ENCODE measurements at places on chromosomes 4 and X.
A peak's percentile ranks its signal among the peaks of the same experiment; 100 is the strongest.

DNA sequence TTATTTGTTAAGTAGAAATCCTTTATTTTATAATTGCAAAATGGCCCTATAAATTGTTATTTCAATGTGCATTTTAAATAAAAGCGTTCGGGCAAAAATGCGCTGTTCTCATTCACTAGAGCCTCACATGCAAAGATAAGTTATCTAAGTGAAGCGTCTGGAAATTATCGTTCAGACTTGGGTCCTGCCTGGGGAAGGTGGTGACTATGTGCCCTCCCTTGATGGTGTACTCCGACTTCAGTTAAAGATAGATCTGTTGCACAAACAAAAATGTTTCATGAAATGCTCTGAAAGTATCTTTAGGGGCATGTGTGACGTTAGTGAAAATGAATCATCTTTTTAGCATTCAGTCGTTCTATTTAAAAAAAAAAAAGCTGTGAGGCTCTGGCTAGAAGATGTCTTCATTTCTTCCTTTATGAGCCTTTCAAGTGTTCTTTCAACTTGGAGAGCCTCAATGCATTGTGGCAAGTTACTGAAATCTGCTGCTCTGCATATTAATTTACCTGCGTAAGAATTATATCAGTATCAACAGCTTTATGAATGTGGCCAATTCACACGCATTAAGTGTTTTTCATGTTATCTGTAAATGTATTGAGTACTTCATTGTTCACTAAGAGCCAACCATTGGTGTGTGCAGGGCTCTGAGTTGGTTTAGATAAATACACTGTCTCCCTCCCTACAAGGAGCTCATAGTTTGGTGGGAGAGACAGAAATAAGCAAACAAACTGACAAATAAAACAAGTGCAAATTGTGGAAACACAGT, 83.0 kb downstream of the AFF1 start:
- peak; percentile 57 for DNase-seq

DNA sequence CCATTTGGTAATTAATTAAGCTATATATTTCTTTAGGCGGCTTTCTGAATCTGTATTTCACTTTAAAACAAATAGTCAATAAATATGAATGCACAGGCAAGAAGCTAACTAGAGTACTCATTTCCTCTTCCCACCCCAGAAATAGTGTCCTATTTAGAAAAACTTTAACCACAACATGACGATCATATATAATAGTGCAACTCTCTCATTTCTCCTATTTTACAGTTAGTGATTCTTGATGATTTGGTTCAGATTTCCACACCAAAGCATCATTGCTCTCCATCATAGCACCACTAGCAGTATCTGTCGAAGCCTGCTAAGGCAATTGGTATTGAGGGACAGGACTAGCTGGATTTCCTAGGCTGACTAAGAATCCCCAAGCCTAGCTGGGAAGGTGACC, 184.0 kb upstream of the GALNTL6 start:
- no peak for DNase-seq

DNA sequence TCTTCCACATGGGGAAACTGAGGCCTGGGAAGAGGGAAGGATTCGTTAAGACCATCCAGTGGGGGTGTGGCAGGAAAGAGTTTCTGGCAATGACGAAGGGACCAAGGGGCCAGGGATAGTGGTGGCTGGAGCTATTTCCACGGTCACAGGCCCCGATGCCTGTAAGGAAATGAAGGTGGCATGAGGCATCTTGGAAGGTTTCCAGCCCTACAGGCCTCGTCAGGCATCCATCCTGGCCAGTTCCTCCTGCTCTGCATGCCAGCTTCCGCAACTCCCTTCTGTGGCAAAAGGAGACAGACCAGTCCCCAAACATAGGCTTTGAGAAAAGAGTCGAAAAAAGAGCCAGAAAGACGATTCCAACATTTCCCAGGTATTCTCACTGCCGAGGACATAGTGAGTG, 9.2 kb upstream of the C4orf50 start:
- DNase-seq = no peak

- DNase-seq = no peak
Measured at GRCh38 chr4:125116431-125116830, 198.3 kb upstream of the FAT4 start.

DNA sequence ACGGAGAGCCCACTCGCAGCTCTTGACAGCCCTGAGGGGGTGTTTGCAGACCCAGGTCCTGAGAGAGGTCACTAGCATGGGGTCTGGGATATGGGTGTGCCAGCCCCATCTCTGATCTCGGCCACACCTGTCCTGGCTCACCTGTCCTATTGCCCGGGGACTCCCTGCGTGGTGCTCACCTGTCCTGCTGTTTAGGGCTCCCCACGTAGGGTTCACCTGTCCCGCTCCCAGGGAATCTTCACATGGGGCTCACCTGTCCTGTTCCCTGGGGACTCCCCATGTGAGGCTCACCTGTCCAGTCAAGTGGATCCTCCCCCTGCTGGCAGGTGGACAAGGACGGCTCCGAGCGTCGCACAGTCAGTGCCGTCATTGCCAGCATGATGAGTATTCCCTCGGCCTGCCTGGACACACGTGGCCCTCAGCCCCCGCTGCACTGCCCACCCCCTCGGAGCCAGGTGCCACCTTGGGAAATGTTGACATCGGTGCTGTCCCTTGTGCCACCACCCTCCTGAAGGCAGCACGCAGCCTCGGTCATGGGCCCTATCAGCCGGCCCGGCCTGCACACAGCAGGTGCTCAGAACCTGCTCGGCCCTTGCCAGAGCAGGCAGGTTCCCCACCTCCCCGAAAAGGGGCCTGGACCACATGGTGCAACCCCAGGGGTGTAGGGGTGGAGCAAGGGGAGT, 6.3 kb downstream of the SLC49A3 start:
- DNase-seq = no peak

DNA sequence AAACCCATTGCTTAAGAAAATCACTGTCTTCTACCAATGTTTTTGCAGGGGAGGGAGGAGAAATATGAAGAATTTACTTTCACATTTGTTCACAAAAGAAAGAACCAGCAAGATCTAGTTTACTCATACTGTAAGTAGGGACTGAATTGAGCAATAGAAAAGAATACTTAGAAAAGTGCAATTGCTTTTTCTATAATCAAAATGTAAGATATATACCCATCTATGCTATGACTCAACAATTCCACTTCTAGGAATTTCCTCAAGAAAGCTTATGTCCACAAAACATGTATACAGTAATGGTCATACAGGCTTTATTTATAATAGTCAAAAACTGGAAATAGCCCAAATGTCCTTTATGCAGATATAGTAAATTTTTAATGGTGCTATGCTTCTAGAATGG, 196.4 kb downstream of the LRBA start:
- peak; percentile 29 for DNase-seq

DNA sequence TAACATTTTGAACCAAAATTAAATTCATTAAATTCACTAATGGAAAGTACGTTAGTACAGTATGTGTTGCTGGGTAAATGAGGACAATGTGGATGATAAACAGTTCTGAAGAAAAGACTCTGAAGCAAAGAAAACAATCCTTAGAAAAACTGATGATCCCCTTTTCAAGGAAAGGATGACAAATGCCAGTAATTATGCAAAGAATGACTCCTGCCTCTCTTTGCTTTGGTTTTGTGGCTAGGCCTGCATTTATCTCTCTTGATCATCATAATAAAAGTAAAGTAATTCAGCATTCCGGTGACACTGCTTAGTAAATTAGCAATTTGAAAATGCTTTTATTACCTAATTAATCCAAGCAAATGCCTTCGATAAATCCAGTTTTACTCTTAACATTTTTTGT, 652.2 kb upstream of the DIPK2B start:
- DNase-seq = peak; percentile 40

- DNase-seq = no peak
Measured at GRCh38 chr4:74523096-74523495, 78.2 kb downstream of the AREG start.

DNA sequence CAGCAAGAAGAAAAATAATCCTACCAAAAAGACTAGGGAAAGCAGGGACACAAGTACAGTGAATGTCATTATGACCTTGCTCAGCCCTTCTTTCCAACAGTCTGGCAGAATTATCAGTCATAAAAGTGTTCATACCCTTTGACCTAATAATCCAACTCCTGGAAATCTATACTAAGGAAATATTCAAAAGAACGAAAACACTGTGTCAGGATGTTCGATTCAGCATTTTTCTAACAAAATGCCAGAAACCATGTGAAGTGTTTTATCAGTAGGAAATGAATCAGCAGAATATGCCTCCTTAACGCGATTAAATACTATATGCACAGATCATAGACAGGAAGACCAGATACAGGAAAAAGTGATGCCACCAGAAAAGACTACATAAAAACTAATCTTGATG, 16.2 kb upstream of the S100G start:
- DNase-seq = no peak

GRCh38 chrX:56211701-56212100, 20.5 kb upstream of the KLF8 start:
- DNase-seq = no peak

DNA sequence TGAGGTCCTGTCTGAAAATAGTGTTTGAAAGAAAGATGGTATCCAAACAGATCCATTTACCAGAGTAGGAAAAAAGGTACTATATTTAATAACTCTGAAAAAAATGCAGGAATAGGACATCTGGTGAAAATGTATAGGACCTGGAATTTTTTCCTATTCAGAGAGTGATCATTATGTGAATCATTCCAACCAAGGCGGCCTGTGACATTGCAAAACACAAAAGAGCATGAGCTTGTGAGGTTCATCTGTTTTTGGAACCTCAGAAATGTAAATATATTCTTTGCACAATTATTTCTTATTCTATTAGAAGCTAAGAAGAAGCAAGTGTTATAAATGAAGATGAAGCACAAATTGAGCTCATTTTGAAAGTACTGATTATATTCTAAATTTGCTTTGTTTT, 2.0 kb downstream of the C4orf51 start:
- DNase-seq = peak; percentile 7

GRCh38 chr4:26931966-26932365, 71.3 kb downstream of the STIM2 start:
- peak; percentile 3 for DNase-seq

DNA sequence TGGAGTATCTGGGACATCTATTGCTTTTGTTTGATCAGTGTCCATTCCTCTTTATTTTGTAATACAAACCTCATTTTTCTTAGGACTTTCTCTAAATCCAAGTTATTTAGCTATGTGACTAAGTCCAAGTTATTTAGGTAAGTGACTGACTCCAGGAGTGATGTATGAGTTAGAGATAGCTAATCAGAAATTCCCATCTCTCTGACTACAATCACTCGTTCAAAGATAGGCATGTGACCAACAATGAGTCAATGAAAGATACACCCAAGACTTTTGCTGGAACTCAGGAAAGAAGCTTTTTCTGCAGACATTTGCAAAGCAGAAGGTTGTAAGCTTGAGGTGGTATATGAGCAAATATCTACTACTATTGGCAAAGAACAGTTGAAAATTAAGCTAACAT, 72.5 kb upstream of the KCNIP4 start:
- no peak for DNase-seq

- DNase-seq = peak; percentile 33
Measured at GRCh38 chr4:81844717-81845116, 373.0 kb upstream of the RASGEF1B start.

DNA sequence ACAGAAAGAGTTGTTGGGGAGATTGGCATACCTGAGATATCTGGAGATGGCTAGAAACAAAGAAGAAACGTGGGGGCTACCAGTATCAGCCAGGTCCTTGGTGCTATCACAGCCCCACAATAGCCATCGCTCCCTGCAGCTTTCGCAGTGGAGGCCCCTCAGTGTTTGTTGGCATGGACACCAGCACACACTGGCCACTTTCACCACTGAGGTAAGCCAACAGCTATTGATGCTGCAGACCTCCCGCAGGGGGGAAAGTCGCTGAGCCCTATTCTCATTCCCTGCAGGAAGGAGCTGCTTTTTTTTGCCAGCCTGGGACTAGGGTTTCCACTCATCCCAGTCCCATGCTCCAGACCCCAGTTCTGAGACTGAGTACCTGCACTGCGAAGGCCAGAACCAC, 879.2 kb upstream of the IGFBP7 start:
- DNase-seq = no peak

GRCh38 chr4:150278206-150278605, 200.0 kb downstream of the DCLK2 start:
- no peak for DNase-seq

DNA sequence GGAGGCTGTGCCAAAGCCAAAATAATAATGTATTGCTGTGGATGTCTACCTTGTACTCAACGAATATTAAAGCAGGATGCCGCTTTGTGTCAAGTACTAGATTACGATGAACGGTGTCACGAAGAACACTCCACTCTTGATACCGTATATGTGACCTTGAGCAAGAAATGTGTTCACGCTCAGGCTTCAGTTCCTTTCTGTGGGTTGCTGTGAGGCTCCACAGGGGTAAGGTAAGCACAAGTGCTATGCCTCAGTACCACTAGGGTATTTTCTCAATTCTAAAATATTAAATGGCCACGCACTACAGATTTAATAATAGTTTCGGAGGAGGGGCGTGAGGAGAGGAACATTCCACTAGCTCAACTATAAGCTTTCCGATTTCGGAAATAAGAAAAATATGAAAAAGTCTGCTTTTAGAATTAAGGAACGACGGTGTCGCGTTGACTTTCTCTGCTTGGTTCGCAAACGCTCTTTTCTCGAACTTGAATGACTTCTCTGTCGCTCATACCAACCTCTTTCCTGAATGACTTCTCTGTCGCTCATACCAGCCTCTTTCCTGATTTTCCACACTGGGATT, 607 bp upstream of the SCOC start:
- DNase-seq = no peak

- DNase-seq = no peak
Measured at GRCh38 chrX:63128509-63128908, 222.6 kb downstream of the SPIN4 start.

DNA sequence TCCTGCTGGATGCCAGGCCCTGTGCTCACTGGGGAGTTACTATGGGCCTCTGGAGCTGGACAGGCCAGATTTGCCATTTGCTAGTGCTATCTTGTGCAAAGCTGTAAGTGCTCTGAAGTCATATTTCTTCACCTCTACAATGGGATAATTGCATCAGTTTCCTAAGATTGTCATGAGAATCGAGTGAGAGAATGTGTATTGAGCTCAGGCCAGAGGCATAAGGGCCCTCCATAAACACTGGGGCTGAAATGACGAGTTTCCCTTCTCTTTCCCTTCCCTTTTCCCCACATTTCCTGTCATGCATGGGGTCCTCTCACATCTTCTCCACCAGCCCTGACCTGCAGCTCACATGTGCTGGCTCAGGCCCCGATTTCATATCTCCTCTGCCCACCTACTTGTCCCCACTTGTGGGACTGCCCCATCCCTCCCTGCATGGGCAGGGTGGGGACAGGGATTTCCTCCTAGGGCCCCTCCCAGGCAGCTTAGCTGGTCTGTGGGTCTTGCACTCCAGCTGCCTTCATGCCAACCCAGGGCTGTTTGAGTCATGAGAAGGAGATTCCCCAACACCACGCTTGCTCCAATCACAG, 358.8 kb downstream of the MID1IP1 start:
- DNase-seq = no peak

- no peak for DNase-seq
Measured at GRCh38 chr4:17630228-17630627, 15.8 kb downstream of the MED28 start.

- DNase-seq = no peak
Measured at GRCh38 chr4:20219521-20219920, 32.2 kb upstream of the SLIT2 start.

GRCh38 chr4:47686294-47686872, 151.5 kb downstream of the CORIN start:
- no peak for DNase-seq

- DNase-seq = peak; percentile 56
Measured at GRCh38 chr4:55931833-55932232, 16.9 kb upstream of the CEP135 start.

- DNase-seq = no peak
Measured at GRCh38 chr4:2829933-2830451, 13.7 kb upstream of the ADD1 start.
